ENCODE measurements at places on chromosomes 5 and 9.

- no peak for DNase-seq
Observed at GRCh38 chr5:111135946-111136345, 43.8 kb downstream of the WDR36 start.

GRCh38 chr9:99607842-99608448 lies 213.7 kb upstream of the NR4A3 start:
- DNase-seq, result no peak

- no peak for DNase-seq
Observed at GRCh38 chr5:116442095-116442534, 132.5 kb downstream of the SEMA6A start.

GRCh38 chr5:151384106-151384505 lies 36.7 kb upstream of the SLC36A2 start:
- DNase-seq, result no peak

DNA sequence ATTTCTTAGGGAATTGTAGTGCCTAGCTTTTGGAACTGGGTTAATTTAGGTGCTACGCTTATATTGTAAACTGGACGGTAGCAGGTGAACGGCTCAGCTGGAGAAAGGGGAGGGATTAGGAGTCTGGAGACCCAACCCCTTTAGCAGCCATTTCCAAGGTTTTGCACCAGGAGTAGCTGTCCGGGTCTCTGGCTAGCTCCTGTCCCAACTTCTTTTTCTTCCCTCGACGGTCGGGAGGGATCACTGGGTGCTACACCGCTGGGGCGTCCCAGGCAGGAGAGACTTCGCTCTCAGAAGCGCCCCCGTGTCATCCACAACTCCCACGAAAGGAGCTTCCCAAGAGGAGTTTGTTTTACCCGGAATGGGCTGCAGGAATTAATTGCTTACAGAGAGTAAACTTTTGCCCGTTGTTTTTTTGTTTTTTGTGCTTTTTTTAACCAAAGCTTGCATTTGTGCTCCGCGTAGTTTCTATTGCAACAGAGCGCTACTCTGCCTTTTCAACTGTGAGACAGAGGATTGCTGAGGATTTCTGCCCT lies 1640.9 kb upstream of the C9orf72 start:
- DNase-seq, result no peak

All from cortex of kidney (tissue), 1 donor.